Mucosa of gallbladder (tissue), 1 donor: ENCODE measurements at places on chromosomes 11 and 22. TPM values are rescaled to one million over a fixed set of nuclear protein-coding genes. Genes with fewer than 3 reads are reported as not detected.

DNA sequence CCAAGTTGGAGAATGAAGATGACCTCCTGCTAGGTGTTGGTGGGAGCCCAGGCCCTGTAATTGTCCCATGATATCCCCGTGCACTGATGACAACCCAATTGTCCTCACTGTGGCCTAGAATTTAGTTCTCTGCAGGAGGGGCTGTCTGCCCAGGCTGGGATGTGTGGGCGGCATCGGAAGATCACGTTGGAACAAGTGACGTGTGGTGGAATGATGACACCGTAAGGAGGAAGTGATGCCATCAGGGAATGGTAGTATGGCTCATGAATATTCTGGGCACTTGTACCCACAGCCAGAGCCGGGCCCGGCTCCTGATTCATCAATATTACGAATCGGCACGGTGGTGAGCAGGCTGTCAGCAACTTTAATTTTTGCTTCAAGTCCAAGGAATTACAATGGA lies 111.6 kb downstream of the MIAT start:
- no peak for DNase-seq

- DNase-seq = peak; percentile 73
Observed at GRCh38 chr11:2940921-2941821, 12.0 kb upstream of the PHLDA2 start.

DNA sequence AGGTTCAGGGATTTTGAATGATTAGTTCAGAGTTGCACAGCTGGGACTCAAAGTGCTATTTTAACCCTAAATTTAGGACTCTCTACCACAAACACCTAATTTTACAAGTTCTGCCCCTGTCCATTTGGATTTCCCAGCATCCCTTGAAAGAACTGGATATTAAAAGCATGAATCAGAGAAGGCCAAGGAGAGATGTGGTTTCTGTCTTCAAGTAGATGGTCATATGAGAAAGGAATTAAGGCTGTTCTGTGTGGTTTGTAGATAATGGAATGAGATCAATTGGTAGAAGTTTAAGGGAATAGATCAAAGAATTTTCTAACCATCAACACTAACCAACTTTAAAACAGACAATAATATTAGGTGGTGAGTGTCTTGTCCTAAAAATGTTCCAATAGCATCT lies 106.4 kb upstream of the TENM4 start:
- no peak for DNase-seq

DNA sequence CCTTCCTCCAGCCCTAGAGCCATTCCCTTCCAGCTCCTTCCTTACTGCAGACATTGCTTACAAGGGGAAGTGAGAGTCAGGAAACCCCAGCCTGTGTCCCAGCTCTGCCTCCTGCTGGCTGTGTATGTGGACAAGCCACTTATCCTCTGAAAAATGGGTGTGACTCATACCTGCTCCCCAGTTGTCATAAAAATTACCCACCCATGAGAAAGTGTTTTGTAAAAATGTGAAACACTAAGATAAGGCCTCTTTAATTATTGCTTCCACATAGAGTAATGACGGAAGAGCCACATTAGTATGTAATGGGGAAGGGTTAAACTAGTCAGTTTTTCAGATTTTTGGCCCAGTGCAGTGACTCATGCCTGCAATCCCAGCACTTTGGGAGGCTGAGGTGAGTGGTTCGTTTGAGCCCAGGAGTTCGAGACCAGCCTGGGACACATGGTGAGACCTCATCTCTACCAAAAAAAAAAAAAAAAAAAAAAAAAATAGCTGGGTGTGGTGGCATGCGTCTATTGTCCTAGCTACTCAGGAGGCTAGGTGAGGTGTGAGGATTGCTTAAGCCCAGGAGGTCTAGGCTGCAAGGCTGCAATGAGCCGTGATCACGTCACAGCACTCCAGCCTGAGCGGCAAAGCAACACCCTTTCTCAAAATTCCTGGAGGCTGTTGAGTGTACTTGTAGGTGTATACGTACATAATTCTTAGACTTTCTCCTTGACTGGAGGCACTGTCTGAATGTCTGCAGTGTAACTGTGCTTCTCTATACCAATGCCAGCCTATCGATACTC lies 84.9 kb downstream of the CTTN start:
- DNase-seq = peak; percentile 28

The CRYBA4 gene
- not detected for total RNA-seq

The TIRAP gene
- 20.7 TPM for total RNA-seq

The WT1 gene
- 0.17 TPM for total RNA-seq

The RIMBP3B gene
- 1.0 TPM for total RNA-seq

The CAPN5 gene
- 197 TPM for total RNA-seq
